Activated naive CD4-positive, alpha-beta T cell (primary cell): ENCODE measurements at places on chromosomes 5 and 9.

- DNase-seq = no peak
Measured at GRCh38 chr5:149298842-149299404, 27.3 kb downstream of the AFAP1L1 start.

GRCh38 chr9:93265301-93265971 is 81.5 kb downstream of the WNK2 start:
- DNase-seq = no peak

- no peak for DNase-seq
Measured at GRCh38 chr9:20990867-20991266, 40.6 kb downstream of the HACD4 start.

- no peak for DNase-seq
Measured at GRCh38 chr9:124613849-124614248, 106.7 kb upstream of the NR5A1 start.

- DNase-seq = no peak
Measured at GRCh38 chr5:139341187-139341688, 416 bp upstream of the PAIP2 start.

DNA sequence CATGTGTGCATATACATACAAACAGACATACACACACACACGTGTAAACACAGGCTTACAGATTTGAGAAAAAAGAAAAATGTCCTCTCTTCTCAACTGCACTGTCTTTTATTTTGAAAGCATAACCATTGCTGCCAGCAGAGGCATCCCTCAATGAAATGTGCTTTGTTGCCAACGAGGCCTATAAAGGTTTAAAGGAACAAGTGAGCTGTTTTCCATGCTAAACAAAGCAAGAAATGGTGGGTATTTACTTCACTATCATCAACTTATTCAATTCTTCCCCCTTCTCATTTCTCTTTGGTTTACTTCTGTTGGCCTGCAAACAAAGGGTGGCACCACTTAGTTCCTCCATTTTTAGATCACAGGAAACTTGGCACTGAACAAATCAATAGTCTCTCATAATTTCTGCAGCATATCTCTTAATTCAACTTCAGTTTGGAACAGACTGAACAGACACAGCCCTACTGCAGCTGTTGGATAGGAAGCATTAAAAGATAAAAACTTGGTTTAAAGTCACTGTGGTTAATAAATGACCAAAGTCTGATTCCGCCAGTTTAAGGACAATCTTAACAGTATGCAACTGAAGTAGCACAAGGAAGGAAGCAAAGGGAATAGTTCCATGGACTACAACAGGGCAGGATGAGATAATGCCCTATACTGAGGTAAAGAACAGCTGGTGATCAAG is 21.7 kb downstream of the TTC33 start:
- DNase-seq = no peak

DNA sequence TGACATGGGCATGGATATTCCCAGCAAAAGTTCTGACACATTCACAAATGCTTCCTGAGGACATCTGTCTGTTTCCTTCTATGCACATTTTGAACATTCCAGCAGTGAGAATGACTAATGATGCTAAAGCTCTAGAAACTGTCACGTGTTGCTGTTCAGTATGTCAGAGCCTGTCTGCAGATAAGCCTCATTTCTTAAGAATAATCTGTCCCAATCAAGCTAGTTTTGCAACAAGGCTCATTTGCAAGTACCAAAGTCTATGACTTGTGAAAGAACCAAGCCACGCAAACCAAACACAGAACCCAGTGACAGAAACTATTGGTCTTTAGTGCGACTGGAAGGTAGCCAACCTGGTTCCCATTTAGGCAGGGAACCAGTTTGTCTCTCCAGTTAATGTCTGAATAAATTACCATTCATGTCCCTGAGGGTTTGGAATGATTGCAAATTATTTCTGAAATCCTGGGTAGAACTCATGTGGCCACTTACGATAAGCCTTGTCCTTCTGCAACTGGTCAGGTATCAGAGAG is 178.5 kb downstream of the C9orf152 start:
- no peak for DNase-seq

DNA sequence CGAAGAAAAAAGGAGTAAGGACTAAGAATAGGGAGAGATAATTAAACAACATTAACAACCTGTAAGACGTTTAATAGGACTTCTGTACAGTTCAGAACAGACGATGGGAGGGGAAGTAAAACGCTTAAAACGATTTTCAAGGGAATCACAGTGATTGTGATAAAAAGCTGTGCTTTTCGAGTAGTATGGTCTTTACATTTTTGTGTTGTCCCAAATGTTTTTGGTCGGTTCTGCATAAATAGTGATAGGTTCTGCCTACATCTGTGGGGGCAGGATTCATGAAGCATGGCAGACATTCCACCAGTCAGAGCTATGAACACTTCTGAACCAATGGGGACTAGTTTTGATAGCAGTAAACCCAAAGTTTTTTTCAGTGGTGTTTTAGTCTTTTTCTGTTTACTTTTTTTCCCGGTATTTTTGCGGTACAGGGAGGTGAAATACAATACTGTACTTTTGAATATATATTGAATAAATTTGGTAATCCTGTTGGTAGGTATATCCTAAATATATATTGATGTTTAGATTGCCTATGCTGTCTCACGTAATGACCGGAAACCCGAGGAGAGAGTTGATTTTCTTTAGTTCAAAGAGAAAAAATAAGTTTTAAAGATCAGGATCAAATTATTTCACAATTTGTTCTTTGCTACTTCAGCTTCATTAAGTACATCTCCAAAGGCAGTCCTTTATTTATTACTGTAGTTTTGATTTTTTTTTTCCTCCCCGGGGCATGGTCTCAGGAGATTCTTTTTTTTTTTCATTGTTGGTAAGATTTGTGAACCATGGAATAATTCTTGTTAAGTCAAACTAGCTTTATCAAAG is 1.3 kb downstream of the ERBIN start:
- DNase-seq = no peak

GRCh38 chr5:98917433-98917832 is 11.4 kb downstream of the CHD1 start:
- no peak for DNase-seq

- no peak for DNase-seq
Measured at GRCh38 chr9:83964973-83965349, 15.1 kb downstream of the HNRNPK start.

- DNase-seq = no peak
Measured at GRCh38 chr9:114417511-114417910, 29.7 kb upstream of the AKNA start.

DNA sequence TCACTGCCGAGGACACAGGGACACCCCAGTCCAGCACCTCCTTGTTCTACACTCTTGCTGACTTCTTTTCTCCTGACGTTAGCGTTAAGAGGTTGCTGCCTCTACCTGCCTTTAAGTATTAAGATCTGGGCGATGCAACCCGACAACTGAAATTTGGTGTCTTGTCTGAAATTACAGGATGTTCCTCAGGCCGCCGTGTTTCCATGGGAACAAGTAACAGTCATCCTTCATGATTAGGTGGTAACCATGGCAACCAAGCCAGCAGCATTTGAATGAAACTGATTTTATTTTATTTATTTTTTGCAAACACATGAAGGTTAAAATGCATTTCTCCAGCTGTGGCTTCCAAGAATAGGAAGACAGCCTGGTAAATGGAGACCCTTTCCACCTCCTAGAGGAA is 20.8 kb downstream of the DAB2IP start:
- DNase-seq = no peak

GRCh38 chr5:140351609-140352334 is 5.4 kb upstream of the HBEGF start:
- DNase-seq = no peak

GRCh38 chr9:106753155-106753671 is 109.8 kb upstream of the ZNF462 start:
- no peak for DNase-seq

DNA sequence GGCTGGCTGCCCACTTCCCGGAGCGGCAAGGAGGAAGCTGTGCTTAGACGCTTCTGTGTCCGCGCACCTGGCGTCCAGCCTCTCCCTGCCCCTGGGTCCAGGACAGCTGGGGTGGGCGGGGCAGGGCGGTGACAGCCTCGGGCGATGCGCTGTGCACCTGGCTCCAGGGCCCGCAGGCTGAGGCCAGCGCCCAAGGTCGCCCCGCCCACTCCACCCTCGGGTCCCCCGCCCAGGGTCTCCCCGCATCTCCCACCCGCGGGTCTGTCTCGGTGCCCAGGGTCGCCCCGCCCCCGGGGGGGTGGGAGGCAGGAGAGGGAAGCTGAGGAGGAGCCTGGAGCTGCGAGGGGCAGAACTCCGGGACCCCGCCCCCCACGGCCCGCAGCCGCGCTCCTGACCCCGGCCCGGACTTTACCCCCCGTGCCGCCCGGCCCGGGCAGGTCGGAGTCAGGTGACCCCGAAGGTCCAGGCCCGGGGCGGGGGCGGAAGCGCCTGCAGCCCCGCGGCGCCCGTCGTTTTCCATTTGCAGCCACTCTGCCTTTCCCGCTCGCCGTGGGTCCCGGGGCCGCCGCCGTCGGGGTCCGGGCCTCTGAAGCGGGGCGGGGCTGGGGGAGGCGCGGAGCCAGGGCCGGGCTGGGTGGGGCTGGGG is at the start of gene ENTPD8:
ENTPD8 (minus strand) TSS at position 69 of the 646 bp plus-strand sequence. CDS start 3,072 bp downstream, outside the sequence.
- DNase-seq = no peak

- DNase-seq = no peak
Measured at GRCh38 chr5:180563994-180564393, 27.3 kb downstream of the SCGB3A1 start.

DNA sequence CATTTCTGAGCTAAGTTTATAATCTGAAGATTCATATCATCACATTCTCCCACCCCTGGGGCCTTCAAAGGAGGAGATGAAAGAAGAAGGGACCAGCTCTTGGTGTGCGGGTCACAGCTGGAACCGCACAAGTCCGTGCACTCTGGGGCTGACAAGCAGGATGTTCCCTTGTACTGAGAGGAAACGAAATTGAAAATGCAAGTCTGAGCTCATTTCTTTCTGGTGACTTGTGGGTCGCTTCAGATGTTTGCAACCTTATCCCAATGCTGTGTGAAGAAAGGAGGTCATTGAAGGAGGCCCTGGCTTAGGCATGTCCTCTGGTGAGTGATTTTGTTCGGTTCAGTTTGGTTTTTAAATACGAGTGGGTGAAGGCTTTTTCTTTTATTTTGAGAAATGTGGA is 59.6 kb downstream of the C9orf152 start:
- DNase-seq = no peak

GRCh38 chr5:71996789-71997188 is 110.5 kb upstream of the MAP1B start:
- DNase-seq = no peak

DNA sequence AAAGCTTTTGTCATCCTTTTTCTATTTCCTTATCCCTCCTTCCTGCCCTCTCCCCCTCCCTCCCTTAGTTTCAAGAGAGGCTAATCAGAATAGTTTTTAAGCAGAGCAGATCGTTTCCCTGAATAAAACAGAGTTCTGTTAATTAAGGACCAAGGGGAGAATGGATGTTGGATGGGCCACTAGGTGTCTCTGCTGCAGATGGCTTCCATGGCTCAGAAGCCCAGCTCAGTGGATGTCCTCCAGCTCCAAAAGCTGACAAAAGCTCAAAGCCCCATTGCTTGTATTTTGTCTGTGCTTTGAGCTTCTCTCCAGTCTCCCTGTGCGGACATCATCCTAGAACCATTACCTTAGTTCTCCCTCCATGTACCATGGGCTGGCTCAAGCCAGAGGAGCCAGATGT is 21.0 kb upstream of the NPR3 start:
- DNase-seq = no peak

- DNase-seq = no peak
Measured at GRCh38 chr5:153964880-153965645, 73.6 kb downstream of the FAM114A2 start.

- DNase-seq = no peak
Measured at GRCh38 chr5:95668728-95669127, 14.1 kb downstream of the SPATA9 start.

- DNase-seq = no peak
Measured at GRCh38 chr5:144015961-144016360, 154.5 kb downstream of the YIPF5 start.

- DNase-seq = no peak
Measured at GRCh38 chr5:24747327-24747726, 102.5 kb upstream of the CDH10 start.

GRCh38 chr5:76467216-76467615 is 64.1 kb downstream of the IQGAP2 start:
- DNase-seq = no peak

DNA sequence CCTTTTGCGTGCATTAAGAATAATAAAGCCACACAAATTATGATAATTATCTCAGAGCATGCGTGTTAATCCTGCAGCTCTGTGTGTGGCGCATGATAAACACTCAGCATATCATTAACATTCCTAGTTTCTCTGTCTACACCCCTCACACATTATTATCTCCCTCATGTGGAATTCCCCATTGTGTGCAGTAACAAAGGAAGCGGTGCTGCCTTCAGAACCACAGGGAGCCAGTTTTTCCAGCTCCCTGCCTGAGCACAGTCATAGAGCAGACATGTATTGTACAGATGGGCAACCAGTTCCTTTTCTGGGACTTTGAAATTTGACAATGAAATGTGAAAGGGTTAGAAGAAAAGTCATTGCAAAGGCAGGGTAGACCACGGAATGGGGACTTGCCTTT is 1365.5 kb upstream of the CDH9 start:
- DNase-seq = no peak
